ENCODE measurements at places on chromosomes 12 and 14.

GRCh38 chr14:55951341-55952206, 166.6 kb upstream of the PELI2 start:
- DNase-seq = no peak

- no peak for DNase-seq
Observed at GRCh38 chr14:35122696-35123387, 490 bp downstream of the PRORP start.

GRCh38 chr14:64788706-64789105, 84.5 kb downstream of the PLEKHG3 start:
- no peak for DNase-seq

GRCh38 chr12:65220761-65221160, 51.4 kb downstream of the LEMD3 start:
- no peak for DNase-seq

DNA sequence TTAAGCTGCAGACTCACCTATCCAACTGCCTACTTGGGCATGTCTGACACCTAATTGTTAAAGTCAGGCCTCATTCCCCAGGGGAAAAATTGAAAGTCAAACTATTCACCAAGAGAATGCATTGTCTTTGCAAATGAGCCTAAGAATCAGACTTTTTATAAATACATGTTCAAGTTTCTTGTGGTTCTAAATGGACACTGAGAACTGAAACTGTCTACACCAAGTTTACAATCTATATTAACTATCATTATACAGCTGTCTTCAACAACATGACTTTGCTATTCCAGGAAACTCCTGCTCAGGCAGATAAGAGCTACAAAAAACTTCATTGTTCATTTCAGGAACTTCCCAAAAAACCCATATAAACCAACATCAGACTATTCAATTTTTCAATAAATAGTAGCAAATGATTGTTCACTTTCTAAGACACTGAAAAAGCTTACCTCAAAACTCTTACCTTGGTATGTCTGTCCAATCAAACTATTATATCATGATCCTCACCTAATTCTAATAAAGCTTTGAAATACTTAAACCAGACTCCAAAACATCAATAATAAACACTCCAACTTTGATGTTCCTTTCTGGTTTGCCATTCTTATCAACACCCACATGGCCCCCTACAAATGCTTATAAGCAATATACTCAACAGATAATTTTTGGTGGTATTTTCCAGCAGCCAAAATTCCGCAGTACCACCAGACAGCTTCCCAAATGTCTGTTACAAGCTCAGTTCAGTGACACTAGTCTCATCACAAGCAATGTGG, 24.2 kb downstream of the CDK17 start:
- DNase-seq = no peak

DNA sequence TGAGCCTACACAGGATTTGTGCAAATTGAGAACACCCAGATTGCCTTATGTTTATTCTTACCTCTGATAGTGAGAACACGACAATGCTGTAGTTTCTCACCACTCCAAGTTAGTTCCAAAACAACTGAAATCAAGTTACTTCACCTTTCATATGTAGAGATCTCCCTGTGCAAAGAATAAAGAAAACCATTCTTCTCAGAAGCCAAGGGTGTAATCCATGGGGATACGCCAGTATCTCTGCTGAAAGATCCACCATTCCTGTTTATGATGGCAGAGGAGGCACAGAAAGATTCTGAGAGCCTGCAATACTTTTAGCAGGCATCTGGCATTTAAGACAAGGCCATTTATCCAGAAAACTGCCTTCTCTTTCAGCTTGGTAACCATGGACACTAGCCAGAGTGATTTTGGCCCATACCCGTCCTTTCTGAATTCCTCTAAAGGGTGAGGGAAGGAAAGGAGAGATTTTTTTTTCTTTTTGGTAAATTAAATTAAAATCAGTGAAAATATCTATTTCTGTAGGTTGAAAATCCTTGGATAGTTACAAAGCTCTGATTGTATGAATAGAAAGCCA, 355.4 kb upstream of the FAR2 start:
- DNase-seq = no peak

DNA sequence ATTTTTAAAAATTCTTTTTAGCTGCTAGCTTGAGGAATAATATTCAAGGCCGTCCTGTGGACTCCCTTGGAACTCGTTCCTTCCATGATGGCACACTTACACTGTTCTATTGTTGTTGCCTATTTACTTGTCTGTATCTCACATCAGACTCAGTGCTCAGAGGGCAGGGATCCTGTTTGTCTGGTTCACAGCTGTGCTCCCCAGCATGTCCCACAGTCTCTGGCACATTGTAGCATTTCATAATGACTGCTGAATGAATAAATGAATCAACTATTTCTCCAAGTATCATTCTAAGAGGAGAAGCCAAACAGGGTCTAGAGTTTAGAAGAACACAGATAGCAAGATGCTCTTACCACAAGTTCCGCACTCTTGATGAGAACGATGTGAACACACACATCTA, 48.0 kb downstream of the NTN4 start:
- DNase-seq = no peak

- DNase-seq = no peak
Observed at GRCh38 chr12:75525263-75525662, 13.9 kb upstream of the KRR1 start.

- DNase-seq = no peak
Observed at GRCh38 chr12:12823300-12823699, 10.2 kb downstream of the DDX47 start.

DNA sequence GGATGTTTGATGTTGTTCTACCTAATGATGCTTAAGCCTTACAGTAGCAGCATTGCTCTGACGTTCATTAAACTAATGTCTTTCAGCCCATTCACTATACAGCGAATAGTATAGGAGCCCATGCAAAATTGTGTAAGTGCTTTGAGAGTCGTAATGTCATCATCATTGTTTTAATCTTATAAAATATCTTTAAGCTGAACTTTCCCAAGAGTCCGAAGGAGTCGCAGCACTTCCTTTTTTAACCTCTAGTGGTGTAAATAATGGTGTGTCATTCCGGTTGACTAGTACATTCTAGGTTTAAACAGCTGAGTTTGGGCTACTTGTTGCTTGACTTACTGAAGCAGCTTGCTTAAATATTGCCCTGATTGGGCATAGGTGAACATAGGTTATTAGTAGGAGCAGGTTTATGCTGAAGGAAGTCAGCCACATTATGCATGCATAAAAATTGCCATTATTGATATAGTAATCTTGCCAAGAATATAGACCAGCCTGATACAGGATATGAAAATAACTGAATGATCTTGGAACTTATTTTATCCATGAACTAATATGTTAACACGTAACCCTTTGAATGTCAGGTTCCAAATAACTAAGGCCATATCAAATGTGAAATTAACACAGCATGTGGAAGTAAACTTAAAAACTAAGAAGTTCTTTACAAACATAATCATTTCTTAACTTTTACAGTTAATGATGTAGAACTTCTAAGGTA, 2.6 kb downstream of the WNK1 start:
- DNase-seq = no peak

DNA sequence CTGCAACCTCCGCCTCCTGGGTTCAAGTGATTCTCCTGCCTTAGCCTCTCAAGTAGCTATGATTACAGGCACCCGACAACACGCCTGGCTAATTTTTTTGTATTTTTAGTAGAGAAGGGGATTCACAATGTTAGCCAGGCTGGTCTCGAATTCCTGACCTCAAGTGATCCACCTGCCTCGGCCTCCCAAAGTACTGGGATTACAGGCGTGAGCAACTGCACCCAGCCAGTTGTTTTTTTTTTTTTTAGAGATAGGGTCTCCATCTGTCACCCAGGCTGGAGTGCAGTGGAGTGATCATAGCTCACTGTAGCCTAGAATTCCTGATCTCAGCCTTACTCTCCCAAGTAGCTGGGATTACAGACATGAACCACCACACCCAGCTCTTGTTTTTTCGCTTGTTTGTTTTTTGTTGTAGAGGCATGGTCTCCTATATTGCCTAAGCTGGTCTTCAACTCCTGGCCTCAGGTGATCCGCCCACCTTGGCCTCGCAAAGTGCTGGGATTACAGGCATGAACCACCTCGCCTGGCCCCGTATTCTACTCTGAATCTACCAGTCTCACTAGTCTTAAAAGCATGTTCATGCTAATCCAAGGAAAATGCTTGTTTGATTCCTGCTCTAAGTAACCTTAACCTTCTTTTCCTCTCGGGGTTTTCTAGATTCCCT, 31.7 kb upstream of the STRN3 start:
- no peak for DNase-seq

GRCh38 chr12:800401-800800, 48.0 kb downstream of the WNK1 start:
- DNase-seq = no peak

DNA sequence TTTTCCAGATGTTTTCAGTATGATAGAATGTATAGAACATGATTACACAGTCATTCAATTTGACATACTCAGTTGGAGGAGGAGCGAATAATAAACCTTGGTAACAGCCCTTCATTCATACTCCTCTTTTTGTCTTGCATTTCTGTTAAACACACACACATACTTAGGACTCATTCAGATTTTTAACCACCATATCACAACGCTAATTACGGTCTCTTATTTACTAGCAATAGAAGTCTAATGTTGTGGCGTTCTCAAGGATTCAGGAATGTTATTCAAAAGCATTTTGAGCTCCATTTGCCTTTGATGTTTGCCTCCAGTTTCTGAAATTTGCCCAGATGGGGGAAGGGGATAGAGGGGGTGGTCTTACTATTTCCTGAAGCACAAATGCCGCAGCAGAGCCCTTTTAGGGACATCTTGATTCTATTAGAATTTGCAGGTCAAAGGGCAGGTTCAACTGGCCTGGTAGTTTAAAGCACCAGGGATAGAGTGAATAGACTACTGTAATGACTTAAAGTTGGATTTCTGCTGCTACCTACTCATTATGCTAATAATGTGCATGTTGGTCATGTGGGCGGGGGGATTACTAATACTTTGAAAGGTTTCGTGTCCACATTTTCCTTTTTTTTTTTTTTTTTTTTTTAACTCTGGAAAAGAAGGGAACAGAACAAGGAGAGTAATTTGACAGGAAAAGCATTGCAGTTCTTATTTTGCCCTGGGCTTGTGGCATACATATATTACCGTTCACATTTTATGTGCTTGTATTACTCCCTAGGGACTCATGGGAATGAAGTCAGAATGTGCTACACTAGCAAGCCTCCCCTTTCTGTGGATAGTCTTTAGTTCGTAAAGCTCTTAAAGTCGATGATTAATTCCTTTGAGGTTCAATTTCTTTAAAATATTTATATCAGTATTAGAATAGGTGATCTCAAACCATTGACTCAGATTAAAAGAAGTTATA, 226.8 kb downstream of the FBXL14 start:
- DNase-seq = no peak

DNA sequence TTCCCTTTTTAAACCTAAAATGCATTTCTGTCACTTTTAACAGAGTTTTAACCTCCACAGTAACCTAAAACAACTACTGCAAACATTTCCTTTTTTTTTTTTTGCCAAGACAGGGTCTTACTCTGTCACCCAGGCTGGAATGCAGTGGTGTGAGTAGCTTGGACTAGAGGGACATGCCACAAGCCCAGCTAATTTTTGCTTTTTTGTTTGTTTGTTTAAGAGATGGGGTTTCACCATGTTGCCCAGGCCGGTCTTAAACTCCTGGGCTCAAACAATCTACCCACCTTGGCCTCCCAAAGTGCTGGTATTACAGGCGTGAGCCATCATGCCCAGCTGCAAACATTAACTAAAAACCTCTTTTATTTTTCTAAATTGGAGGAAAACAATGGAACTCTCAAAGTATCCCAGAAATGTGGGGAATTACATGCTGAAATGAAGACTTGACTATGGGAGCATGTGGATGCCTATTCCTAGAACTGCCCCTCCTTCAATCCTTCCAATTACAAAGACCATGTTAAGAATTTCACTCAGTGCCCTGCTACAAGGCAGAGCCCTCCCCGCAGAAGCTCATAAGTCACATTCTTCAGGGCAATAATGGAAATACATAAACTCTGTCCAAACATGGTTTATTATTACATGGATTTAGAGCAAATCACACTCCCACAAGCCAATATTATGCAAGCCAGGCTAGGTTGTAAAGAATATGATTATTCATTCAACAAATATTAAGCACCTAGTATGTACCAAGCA, 66.9 kb downstream of the C12orf56 start:
- no peak for DNase-seq

DNA sequence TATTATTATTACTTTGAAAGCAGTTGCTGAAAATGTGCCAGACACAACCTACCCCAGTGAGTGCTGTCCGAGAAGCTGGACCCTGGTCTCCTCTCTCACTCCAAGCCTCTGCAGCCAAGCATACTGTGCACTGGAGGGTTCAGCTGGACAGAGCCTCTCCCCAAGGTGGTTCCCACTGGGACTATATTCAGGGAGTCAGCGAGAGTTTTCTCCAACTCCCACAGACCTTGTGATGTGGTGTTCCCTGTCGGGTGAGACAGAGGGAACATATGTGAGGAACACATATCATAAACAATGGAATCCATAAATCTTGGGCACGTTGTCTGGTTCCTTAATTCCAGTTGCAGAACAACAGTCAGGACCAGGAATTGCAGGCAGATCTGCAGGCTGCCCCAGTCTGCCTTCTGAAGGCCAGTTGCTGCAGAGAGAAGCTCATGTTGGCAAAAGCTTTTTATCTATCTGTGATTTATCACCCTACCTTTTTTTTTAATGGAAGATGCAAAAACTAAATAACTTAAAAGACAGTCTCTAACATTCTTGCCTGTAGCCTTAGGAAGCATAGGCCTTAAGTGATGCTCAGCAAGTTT, 619.8 kb upstream of the TBX3 start:
- no peak for DNase-seq

DNA sequence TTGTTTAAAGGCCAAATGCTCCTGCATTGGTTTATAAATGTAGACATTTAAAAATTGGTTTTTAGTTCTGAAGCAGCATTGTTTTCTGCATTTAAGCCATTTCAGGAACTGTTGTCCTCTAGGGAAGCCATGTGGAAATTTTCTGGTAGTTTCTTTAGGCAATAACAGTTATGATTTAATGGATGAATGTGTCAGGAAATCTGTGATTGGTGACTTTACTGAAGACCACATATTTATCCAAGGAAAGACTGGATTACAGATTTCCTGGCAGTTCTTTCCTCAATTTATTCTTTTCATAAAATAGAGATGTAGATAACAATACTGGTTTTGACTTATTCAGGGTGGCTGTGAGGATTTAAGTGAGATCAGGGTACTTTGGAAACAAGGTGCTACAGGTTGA, 27.6 kb downstream of the TBC1D15 start:
- DNase-seq = no peak

DNA sequence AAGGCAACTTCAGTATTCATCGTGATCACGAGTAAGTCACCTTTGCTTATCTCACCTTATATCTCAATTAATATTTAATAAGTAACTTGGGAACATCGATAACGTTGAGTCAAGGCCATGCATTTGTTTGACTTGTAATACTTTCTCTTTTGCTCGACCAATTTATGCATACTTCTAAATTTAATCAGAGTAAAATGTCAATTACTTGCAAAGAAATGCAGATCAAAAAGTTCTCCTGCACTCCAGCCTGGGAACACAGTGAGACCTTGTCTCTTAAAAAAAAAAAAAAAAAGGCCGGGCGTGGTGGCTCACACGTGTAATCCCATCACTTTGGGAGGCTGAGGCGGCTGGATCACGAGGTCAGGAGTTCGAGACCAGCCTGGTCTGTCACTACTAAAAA, 11.8 kb upstream of the HIP1R start:
- DNase-seq = no peak

GRCh38 chr14:92308716-92309115, 14.2 kb upstream of the SLC24A4 start:
- DNase-seq = no peak
